ENCODE measurements at places on chromosomes 6 and 20.

DNA sequence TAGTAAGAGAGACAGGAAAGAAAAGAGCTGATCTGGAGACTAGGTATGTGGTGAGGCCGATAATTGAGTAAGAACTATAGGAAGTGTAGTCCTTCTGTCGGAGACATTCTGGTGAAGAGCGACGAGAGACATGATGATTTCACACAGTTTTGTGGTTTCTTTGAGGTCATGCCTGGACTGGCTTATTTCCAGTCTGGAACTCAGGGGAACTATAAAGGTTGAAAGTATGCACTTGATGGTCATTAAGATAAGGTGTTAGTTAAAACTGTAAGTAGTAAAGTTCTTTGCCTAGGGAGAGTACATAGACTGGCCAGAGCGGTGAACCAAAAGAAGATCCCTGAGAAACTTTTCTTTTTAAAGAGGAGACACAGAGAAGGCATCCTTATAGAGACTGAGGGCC, 68.8 kb downstream of the RFX6 start:
- DNase-seq: no peak

GRCh38 chr6:43089874-43090558, 13.9 kb downstream of the PTK7 start:
- DNase-seq: no peak

DNA sequence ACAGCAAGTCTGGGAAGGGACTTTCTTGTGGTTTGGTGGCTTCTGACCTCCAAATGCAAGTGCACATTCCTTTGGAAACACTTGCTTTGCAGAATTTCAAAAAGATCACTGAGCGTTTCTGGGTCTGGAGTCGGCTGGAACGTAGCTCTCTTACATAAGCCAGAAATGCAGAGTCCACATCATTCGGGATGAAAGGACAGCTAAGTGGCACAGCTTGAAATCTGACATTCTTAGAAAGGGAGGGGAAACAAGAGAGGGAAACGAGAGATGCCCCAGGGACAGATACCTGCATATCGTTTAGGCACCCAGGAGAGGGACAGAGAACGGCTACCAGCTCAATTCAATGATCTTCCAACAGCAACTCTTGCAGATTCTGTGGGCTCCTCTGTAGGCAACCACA, 118.7 kb downstream of the NFATC2 start:
- DNase-seq: no peak

DNA sequence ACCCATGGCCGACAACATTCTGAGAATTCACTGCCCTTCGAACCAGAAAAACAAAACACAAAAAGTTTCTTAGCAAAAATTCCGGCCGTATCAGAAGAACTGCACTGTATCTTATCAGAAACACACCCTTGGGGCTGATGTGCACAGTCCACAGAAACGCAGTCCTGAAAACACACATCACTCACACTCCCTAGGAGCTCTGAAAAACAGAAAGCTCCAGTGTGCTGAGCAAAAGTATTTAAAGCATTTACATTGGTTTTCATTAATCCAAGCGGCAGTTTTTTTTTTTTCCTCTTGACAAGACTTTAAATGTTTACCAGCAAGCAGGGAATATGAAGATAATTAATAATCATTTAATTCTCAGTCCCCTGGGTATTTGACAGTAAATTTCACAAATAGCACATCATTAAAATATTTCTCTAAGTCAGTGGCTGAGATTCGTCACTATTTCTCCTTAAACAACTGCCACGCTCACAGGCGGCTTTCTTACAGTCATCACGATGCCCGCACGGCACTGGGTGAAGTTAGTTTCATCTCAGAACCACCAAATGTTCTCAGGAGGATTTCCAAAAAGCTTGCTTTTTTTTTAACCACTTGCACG, 13.3 kb downstream of the NFATC2 start:
- DNase-seq: no peak

DNA sequence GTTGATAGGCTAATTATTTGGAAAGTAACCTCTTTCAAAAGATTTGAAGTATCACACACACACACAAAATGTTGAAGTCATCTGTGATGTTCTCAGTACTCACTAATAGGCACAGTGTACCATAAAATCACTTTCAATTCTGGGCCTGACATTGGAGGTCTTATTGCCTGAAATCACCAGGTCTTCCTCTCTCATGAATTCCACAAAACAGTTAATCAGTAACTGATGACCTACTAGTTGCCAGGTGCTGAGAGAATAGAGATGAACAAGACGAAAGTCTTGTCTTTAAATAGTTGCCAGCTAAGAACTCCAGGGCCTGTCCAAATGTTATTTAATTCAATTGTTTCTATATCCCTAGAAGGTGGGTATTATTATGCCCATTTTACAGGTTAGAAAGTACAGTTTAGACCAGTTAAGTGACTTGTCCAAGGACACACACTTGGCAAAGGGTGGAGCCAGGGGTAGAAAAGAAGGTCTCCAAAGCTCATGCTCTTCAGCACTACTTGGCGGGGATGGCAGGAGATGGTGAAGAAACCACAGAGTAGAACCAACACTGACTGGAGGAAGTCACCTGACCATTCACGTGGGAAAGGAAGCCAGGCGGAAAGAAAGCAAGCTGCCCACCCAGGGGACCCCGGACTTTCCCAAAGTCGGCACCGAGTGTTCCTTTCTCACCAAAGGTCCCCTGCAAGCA, 116.4 kb downstream of the KIF6 start:
- no peak for DNase-seq

DNA sequence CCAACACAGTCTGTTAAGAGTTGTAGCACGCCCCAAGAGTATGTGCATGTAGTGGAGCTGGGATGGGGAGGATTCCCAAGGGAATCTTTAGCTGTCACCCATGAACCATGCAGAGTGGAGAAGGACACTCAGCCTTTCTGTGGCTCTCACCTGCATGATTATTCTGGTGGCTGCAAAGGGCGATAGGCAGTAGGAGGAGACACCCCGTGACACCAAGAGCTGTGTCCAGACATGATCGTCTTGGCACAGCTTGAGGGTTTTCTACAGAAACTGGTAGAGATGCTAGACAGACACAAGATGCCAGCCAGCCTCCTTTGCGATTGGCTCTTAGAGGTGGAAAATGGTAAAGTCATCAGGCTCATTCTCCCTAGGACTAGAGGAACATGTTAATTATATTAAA, 3.1 kb upstream of the CSE1L start:
- DNase-seq: no peak

GRCh38 chr6:343960-344815, 47.4 kb upstream of the IRF4 start:
- no peak for DNase-seq

- no peak for DNase-seq
Measured at GRCh38 chr20:18166241-18166881, 28.7 kb downstream of the KAT14 start.

DNA sequence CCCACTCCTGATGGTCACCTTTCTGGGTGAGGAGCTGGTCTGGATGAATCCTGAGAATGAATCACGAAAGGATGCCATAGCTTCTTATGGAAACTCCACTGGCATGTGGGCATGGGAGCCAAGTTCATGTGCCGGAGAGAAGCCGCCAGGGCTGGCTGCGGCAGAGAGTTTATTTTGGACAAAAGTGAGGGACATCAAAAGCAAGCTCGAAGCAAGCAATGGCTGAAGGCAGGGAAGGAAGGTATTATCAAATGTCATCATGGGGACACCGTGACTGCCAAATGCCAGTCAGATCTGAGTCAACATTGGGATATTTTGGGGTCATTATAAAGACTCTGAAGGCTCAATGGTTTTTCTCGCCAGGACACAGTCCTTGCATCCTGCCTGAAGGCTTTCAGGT, 249.1 kb downstream of the QKI start:
- DNase-seq: no peak

GRCh38 chr6:42352856-42353564, 98.7 kb downstream of the TRERF1 start:
- no peak for DNase-seq

GRCh38 chr20:47610247-47610944, 108.7 kb downstream of the NCOA3 start:
- no peak for DNase-seq

- no peak for DNase-seq
Measured at GRCh38 chr6:33988121-33989015, 157.5 kb downstream of the GRM4 start.

- no peak for DNase-seq
Measured at GRCh38 chr6:41529049-41529448, 17.1 kb upstream of the FOXP4 start.

GRCh38 chr20:728256-728944, 39.9 kb downstream of the SLC52A3 start:
- peak; percentile 76 for DNase-seq

GRCh38 chr6:152680879-152681517, 16.7 kb upstream of the MYCT1 start:
- DNase-seq: no peak

GRCh38 chr6:20211037-20211940, 980 bp downstream of the MBOAT1 start:
- no peak for DNase-seq

- no peak for DNase-seq
Measured at GRCh38 chr6:14796974-14797762, 448.7 kb upstream of the JARID2 start.

DNA sequence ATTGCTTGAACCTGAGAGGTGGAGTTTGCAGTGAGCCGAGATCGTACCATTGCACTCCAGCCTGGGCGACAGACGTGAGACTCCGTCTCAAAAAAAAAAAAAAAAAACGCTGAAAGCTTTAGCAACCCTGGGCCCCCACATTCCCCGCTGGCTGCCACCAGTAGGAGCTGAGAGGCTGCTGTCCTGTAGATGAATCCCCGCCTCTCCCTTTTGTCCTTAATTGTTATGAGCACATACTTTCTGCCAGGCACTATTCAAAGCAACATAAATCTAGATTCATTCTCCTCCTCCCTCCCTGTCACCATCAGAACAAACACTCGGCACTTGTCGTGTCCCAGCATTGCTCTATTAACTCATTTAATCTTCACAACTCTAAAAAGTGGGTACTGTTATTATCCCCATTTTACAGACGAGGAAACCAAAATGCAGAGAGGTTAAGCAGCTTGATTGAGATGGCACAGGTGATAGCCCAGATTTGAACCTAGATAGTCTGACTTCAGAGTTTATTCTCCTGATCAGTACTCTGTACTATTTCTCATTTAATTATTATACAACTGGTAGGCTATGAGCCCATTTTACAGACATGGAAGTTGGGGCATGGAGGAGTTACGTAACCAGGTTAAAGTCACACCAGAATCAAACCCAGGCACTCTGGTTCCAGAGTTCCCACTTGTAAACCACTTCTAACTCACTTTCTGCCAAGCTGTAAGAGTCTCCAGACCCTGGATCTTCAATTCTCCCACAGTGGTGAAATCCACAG, 97.4 kb downstream of the EYA2 start:
- no peak for DNase-seq

DNA sequence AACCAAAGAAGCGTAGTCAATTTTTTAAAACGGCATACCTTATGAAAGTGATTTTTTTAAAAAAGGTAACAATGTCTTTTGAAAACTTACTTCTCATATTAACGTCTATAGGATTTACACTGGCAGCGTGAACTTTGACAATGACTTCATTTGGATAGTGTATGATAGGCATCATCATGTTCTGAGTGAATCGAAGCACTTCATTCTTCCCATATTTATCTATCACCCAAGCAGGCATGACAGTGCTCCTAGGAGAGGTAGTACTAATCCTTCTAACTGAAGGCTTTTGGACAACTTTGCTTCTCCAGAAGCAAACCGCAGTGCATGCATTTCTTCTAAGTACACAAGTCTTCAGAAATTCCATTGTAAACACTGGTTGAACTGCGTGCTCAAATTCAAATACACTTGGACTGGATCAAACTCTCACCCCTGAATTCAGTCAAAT, 618 bp downstream of the RTN4IP1 start:
- no peak for DNase-seq

DNA sequence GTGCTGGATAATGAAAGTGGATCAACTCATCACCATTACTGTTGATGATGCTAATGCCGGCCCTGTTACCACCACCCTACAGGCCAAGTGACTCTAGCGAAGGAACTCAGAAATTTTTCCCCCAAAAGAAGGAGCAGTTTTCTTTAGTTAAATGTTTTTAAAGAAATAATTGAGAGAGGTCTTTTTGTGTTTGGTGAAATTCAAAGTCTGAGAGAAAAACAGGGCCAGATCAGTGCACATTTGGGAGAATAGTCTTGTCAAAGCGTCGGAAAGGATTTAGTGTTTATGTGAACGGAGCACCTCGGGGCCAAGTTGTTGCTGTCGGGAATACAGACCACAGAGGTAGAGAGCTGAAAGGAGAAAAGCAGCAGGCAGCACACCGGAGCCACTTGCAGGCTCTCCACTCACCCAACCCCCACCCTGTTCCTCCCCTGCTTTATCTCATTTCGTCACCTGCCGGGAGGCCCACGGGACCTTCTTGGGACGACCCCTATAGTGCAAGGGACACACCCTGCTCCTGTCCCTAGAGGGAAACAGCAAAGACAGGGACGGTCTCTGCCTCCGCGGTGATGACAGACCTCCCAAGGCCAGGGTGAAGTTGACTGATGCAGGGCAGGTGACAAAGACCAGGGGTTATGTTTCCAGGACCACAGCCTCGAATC, 6.8 kb downstream of the TFAP2B start:
- no peak for DNase-seq

All from neuronal stem cell (in vitro differentiated cells).